ENCODE measurements at places on chromosomes 7 and 10.

DNA sequence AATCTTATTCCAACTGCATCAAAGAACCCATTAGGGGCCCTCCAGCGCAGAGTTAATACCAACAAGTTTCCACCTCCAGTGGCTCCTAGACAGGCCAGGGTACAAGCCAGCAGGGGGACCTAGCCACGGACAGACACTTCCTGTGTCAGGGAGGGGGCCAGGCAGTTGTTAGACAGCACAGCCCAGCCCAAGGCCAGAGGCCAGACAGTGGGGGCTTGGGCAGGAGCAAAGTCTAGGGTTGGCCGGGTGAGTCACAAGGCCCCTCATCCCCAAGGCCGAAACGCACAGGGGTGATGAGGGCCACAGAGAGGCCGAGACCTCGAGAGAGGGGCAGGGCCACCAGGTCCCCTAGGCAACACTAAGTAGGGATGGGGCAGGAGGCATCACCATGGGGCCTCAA lies 19.3 kb upstream of the OPTN start:
- no peak for DNase-seq

DNA sequence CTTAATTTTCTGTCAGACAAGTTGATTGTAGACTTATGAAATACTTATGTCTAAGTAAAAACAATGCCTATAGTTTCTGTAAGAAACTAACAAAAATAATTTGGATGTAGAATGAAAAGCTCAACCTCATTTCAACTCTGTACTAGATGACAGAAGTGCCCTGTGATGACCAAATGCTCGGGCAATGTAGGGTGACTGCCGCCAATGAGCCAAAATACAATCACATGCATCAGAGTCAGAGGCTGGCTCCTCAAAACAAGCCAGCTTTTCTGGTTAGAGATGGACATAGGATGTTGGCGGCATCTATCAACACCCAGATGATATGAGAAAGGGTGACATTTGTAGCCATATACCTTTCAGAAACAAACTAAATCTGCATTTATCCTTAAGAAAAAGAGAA lies 23.9 kb downstream of the LMOD2 start:
- DNase-seq = no peak

DNA sequence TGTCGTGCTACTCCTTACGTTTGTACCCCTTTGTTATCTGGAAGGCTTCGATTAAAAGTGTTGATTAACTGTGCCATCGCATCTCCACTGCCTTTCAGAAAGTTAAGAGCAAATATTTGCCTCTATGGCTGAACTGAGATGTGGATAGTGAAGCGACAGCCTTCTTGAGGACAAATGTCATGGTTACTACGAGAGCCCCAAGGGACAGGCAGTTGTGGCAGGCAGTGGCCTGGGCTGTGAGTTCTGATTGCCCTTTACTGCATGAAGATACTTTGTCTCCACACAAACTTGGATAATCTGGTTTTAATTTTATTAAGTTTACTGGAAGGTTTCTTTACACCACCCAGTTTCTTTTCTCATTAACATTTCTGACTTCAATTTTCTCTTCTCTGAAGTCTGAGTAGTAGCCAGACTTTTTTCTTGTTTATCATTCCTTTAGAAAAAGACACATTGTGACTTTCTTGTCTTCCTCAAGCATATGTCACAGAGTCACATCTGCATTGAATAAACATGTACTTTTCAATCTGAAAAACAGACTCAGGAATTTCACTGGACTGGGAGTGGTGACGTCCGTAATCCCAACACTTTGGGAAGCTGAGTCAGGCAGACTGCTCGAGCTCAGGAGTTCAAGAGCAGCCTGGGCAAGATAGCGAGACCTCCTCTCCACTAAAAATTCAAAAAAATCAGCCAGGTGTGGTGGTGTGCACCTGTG lies 1.5 kb downstream of the TAS2R41 start:
- no peak for DNase-seq

DNA sequence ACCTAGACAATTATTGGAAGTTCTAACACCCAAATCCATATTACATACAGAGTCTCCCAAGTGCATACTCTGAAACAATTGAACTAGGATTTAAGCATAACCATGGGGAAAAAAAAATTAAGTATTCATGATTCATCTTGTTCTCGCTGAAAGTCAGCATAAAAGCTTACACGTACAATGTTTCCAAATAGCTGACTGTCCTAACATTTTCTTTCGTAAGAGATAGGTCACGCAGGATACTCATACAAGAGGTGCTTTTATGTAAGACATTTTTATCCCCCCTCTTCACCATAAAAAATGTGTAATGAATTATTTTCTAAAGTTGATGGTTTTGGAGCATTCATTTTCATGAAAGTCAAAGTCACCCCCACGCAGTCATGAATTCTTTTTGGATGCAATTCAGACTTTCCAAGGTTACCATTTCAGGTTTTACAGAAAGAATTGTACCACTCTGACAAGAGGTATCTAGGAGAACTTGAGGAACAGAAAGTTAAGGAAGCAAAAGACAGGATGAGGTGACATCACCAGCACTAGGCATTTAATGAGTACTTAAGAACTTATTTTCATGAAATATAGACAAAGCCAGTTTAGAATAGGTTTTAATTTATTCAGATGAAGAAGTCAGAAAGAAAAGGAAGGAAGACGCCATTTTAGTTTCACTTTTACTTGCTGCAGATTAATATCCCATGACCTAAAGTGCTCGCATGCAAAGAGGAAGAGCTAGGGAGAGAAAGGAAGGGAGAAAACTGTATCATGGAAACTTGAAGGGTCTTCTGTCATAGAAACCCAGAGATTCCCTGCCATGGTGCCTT lies 55.8 kb downstream of the TMEM26 start:
- DNase-seq = no peak

DNA sequence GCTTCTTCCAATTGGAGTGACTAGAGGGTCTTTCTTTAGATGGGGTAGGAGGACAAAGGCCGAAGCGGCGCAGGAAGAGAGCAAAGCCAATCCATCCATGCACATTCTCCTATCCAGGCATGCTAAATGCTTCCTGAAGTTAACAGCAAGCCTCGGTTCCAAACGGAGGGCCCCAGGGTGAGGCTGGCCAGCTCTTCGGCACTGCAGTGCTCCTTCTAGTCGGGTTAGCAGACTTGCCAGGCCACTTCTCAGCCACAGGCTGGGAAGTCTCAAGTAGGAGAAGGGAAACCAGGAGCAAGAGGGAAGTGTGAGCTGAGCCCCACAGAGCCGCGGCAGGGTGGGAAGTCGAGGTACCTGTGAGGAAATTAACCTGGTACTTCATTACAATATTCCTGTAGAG lies 253.8 kb upstream of the INHBA start:
- no peak for DNase-seq

DNA sequence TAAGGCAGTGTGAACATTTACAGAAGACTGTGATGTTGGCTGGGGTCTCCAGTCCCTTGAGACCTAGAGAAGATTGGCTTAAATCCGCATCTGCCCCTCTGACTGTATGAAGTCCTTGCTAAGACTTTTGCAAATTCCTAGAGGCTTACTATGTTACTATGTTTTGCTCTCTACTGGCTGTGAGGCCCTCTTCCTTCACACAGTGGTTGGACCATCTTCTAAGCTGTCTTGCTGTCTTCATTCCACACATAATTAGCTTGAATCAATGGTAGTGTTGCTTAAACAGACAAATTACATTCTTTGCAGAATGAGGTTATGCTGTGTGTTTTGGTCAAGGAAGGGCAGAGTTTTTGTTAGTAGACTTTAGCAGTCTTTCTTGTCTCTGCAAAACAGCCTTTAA lies 658.0 kb downstream of the TYW1 start:
- DNase-seq = no peak

DNA sequence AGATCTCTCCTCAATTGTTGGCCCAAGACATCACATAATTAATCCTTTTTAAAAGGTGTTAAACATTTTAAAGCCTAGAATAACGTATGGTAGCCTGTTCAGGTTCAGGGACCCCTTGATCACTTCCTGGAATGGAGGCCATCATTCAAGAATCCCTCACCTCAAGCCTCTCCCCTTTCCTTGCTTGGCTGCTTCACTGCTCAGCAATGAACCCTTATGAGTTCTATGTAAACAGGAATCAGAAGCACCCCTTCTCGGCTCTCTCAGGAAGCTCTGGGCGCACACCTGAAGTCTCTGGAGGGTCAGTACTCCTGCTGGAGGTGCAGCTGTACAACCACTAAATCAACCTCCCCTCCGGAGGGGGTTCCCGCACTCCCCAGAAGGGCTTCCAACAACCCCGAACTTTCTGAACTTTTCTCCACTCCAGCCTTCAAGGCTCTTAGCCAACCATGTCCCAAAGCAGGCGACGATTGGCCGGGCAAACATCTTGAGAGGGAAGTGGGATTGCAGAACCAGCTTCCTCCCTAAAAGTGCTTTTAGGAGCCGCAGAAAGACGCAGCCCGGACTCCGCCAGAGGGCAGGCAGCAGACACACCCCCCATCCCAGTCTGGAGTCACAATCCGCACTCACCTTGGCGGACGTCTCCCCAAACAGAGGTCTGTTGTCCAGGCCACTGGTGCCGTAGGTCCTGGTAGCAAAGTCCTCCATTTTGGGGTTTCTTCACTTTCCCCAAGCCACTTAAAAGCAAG lies 562 bp downstream of the TMEM243 start:
- peak; percentile 69 for DNase-seq

DNA sequence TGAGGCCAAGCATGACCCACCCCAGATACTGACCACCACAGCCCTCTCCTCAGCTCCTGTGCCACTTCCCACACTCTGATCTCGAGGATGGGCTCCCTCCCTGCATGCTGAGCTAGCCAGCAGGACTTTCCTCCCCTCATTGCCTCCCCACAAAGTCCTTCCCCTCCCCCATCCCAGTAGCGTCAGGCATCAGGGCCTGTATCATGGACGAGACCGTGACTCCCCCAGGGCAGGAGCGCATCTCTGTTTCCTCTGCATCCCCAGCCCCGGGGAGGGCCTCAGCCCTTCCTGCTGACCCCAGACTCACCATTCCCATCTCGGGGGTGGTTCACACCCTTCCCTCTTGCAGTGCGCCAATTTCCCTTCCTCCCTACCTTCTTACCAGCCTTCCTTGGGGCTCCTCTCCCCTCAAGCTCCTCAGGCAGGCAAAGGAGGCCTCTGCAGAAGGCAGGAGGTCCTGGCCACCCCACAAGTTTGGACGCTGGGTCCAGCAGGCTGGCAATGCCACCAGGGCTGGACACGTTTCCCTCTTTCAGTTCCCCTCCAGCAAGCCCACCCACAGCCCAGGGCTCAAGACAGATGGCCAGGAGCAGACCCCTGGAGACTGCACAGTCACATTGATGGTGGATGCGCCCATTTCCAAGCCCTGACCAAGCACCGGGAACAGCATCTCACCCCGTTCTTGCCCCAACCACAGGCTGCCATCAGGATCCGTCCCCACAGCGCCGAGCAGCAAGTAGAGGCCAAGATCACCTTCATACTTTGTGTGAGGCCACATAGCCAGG lies 36.5 kb downstream of the GRID1 start:
- no peak for DNase-seq

GRCh38 chr10:126101325-126101724 lies 205.0 kb downstream of the FANK1 start:
- no peak for DNase-seq

DNA sequence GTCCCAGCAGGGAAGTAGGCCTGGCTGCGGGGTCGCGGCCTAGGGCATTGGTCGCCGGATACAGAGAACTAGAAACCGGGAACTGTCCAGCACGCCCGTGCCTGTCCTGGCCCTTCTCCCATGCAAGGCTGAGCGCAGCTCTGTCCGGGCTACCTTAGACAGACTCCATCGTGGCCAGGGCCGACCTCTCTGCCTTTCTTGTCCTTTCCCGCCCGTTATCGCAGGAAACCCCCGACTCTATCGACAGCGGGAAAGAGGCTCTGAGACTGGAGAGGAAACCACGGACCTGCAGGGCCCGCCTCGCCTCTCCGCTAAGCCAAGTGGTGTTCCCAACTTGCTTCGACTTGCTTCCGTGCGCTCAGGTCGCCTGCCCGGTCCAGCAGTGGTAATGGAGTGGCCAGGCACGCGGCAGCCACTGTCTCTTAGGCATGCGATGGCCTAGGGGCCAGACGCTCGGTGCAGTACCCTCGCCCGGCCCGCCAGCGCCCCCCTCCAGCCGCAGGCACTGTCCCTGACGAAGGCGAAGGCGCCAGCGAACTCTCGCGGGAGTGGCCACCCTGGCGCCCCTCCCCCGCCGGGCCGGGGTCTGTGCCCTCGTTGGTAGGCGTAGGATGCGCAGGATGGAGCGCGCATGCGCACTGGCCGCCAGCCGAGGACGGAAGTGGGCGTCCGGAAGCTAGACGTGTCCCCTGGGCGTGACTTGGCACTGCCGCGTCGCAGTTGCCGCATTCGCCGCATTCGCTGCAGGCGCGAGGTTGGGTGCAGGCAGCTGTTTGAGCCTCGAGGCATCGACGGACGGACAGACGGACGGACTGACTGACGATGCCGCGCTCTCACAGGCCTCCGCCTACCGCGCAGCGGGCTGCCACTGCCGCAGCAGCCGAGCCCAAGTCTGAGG lies 54.4 kb downstream of the MCMBP start:
- peak; percentile 53 for DNase-seq

- peak; percentile 69 for DNase-seq
Observed at GRCh38 chr7:103075337-103075918, 488 bp downstream of the ARMC10 start.

GRCh38 chr7:130974169-130974568 lies 240.2 kb upstream of the KLF14 start:
- no peak for DNase-seq

- DNase-seq = no peak
Observed at GRCh38 chr10:46318799-46319198, 32.0 kb downstream of the ANTXRL start.

- no peak for DNase-seq
Observed at GRCh38 chr7:151409667-151410404, at the start of gene WDR86. Gene WDR86 (minus strand): TSS chr7:151410038. CDS start chr7:151409589, 449 bp downstream.

DNA sequence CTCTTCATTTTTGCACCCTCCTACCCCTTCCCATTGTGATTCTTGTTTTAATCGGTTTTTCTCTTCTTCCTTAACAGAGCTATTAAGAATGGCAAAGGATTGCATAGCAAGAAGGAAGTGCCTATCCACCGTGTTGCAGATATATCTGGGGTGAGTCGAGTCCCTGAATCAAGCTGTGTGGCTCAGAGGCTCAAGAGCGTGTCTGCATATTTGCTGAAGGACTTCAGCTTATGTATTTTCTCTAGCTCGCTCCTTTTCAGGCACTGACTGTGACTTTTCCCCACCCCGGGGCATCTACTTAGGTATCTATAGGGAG lies 126.6 kb downstream of the LRRC4 start:
- DNase-seq = no peak

DNA sequence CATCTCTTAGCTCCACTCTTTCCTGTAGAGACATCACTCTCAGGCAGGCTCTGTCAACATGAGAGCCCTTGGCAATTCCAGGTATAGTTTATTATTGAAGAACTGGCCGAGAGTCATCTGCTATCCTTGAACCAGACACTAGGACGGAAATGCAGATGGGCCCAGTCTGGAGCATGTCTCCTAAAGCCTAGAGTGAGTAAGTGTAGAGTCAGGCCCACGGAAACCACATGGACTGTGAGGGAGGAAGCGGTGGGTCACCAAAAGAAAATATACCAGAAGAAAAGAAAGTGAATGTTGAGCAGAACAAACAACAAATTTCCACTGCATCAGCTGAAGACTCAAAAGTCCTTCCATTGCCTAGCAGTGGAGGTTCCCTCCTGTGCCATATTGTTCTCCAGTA lies 15.7 kb upstream of the RELN start:
- no peak for DNase-seq

- DNase-seq = no peak
Observed at GRCh38 chr10:44513591-44513990, 128.7 kb upstream of the CXCL12 start.

Data from Ammon's horn (tissue), 1 donor.